ENCODE measurements at places on chromosomes 2 and 18. TPM values are rescaled to one million over a fixed set of nuclear protein-coding genes. Genes with fewer than 3 reads are reported as not detected.

DNA sequence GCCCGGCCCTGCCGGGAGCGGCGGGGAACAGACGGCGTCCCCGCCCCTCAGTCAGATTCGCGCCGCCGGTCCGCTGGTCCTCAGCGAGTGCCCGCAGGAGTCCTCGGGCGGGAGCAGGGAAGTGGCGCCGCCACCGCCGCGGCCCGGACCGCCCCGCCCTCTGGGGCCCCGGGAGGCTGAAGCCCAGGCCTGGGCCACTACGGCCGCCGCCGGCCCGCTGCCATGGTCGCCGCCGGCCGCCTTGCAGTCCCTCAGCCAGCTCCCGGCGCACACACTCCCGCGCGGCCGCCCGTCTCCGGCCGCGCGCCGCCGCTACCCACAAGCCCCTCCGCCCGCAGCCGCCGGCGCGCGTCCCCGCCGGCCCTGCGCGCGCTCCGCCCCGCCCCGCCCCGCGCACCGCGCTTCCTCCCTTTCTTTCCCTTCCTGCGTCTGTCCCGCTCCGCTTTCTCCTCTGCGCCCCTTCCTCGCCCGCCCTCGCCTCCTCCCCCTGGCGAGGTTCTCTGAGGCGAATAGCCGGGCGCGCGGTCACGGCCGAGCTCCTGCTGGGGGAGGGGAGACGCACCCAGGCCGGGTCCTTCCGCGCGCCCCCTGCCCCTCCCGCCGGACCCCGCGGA lies at the start of gene ROCK2:
Gene ROCK2 (minus strand): TSS at position 295 of the 614 bp plus-strand sequence. CDS start 500 bp downstream, outside the sequence.
- no peaks in the 10 kb centered on the region for H3K27me3 ChIP-seq
- peak within 1 kb of the TSS; percentile 85 for H3K4me3 ChIP-seq
- no peaks in the 10 kb centered on the region for H3K36me3 ChIP-seq
- peak; percentile 95 for DNase-seq
- peaks cover 46% of the 10 kb centered on the region for H3K4me1 ChIP-seq
- H3K27ac ChIP-seq, result peak within 1 kb of the TSS; percentile 99

GRCh38 chr2:158015428-158016076 lies 86.1 kb upstream of the UPP2 start:
- DNase-seq, result no peak
- no peaks in the 10 kb centered on the region for H3K4me1 ChIP-seq
- no peak overlapping the region for H3K4me3 ChIP-seq
- no peaks in the 10 kb centered on the region for H3K36me3 ChIP-seq

GRCh38 chr2:234156326-234156725 lies 105.8 kb downstream of the SPP2 start:
- no peaks in the 10 kb centered on the region for H3K4me1 ChIP-seq
- H3K36me3 ChIP-seq, result no peaks in the 10 kb centered on the region
- no peak overlapping the region for H3K27ac ChIP-seq
- no peak for DNase-seq

GRCh38 chr18:49728542-49728941 lies 84.8 kb downstream of the ACAA2 start:
- H3K27ac ChIP-seq, result no peak overlapping the region
- peaks cover under 1% of the 10 kb centered on the region for H3K4me1 ChIP-seq
- DNase-seq, result peak; percentile 34
- no peaks in the 10 kb centered on the region for H3K27me3 ChIP-seq
- no peaks in the 10 kb centered on the region for H3K36me3 ChIP-seq
- no peak overlapping the region for H3K4me3 ChIP-seq

Gene UGT1A10
- polyA plus RNA-seq, result 2.2 TPM

Gene PROM2
- 14.5 TPM for polyA plus RNA-seq

Gene SPDYA
- not detected for polyA plus RNA-seq

Gene MOCOS
- 4.6 TPM for polyA plus RNA-seq

Gene LYG2
- not detected for polyA plus RNA-seq
